Endothelial cell of umbilical vein (primary cell): ENCODE measurements at places on chromosomes 12 and 14. TPM values are rescaled to one million over a fixed set of nuclear protein-coding genes. Genes with fewer than 3 reads are reported as not detected.

ATL1 gene
- total RNA-seq: 2.8 and 5.1 TPM in 2 replicates

DNA sequence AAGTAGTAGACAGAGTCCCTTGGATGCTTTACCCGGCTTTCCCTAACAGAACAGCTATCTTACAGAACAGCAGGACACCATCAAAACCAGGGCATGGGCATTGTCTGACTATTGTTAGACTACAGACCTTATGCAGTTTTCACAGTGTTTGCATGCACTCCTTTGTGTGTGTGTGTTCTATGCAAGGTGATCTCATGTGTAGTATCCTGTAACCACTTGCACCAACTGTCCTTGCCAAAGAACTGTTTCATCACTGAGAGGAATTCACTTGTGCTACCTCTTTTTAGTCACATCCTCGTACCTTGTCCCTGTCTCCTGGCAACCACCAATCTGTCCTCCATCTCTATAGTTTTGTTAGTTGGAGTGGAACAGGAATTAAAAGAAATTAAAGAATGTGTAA is 183.6 kb upstream of the PZP start:
- no peak overlapping the region for H3K27ac ChIP-seq
- H3K36me3 ChIP-seq: no peaks in the 10 kb centered on the region
- no peak for DNase-seq
- no peak overlapping the region for H3K4me3 ChIP-seq
- no peaks in the 10 kb centered on the region for H3K4me1 ChIP-seq
- peaks cover 7% of the 10 kb centered on the region for H3K27me3 ChIP-seq

DNA sequence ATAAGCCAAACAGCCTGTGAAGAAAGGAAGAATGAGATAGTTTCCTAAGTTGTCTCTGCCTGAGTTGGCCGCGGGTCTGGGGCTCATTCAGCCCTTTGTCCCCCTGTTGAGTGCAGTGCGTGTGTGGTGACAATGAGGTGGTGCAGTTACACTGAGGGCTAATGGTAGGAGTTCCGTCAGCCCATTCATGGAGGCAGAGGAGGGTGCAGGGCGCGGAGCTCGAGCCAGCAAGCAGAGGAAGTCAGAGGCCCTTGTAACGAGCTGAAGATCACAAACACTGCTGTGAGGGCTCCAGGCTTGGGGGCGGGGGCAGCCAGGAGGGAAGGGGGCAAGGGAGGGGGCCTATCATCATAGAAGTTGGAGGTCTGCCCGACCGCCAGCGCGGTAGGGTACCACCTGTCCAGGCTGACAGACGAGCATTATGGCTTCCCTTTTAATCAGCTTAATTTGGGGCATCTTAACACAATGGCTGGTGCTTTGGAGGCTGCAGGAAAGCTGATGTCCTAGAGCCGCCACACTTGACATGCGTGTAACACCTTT is 20.5 kb downstream of the CCND2 start:
- no peaks in the 10 kb centered on the region for H3K36me3 ChIP-seq
- no peak overlapping the region for H3K27ac ChIP-seq
- H3K4me1 ChIP-seq: no peaks in the 10 kb centered on the region
- no peak overlapping the region for H3K4me3 ChIP-seq
- H3K27me3 ChIP-seq: no peaks in the 10 kb centered on the region
- no peak for DNase-seq

KCNH3 gene
- 0.13 and 0.18 TPM in 2 replicates for total RNA-seq

TAS2R43 gene
- 0.88 and 1.8 TPM in 2 replicates for total RNA-seq

OVCH1 gene
- not detected in 2 replicates for total RNA-seq

DNA sequence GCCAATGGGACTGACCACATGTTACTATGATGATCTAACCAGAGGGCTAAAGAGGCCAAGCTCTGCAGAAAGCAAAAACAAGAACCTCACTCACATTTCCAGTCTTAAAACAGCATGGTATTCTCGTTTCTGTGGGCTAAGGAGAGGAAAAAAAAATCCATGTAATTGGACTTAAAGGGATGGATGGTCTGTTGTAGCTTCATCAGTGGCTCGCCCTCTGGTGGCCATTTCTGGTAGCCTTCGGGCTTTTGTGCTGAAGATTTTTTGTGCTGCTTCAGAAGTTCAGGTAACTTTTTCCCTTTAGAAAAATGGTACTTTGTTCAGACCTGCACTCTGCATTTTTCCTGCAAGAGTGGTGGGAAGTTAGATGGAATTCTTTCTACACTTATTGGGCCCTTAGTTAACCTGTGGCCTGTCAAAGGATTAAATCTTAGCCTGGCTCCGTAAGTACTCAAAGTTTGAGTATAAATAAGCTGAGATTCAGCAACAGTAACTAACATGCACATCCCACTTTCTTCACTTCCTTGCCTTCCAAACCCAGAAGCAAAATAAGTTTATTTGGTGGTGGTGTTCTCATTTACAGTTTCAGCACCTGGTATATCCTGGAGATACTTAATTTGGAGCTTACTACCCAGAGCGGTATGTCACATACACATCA is 22.3 kb downstream of the DCAF4 start:
- H3K36me3 ChIP-seq: peaks cover under 1% of the 10 kb centered on the region
- no peak overlapping the region for H3K27ac ChIP-seq
- H3K27me3 ChIP-seq: no peaks in the 10 kb centered on the region
- H3K4me1 ChIP-seq: no peaks in the 10 kb centered on the region

GRCh38 chr14:100651999-100652508 is 64.8 kb upstream of the BEGAIN start:
- H3K27me3 ChIP-seq: peaks cover 4% of the 10 kb centered on the region
- DNase-seq: no peak
- H3K4me1 ChIP-seq: peaks cover 3% of the 10 kb centered on the region
- no peak overlapping the region for H3K4me3 ChIP-seq
- no peaks in the 10 kb centered on the region for H3K36me3 ChIP-seq

GRCh38 chr12:100359822-100360221 is 2.9 kb downstream of the SLC17A8 start:
- H3K27ac ChIP-seq: no peak overlapping the region
- H3K27me3 ChIP-seq: no peaks in the 10 kb centered on the region
- no peak for DNase-seq

FOXN4 gene
- not detected in 2 replicates for total RNA-seq

GRCh38 chr12:7917392-7918267 is 18.4 kb downstream of the SLC2A3 start:
- H3K4me3 ChIP-seq: no peak overlapping the region
- no peak for DNase-seq
- no peak overlapping the region for H3K27ac ChIP-seq
- peaks cover 6% of the 10 kb centered on the region for H3K36me3 ChIP-seq
- no peaks in the 10 kb centered on the region for H3K27me3 ChIP-seq

NUAK1 gene
- 34.2 and 38.0 TPM in 2 replicates for total RNA-seq

- no peaks in the 10 kb centered on the region for H3K27me3 ChIP-seq
- no peak overlapping the region for H3K27ac ChIP-seq
- no peak overlapping the region for H3K4me3 ChIP-seq
- no peaks in the 10 kb centered on the region for H3K36me3 ChIP-seq
Measured at GRCh38 chr12:83250866-83251265, 564.2 kb downstream of the TMTC2 start.

DNA sequence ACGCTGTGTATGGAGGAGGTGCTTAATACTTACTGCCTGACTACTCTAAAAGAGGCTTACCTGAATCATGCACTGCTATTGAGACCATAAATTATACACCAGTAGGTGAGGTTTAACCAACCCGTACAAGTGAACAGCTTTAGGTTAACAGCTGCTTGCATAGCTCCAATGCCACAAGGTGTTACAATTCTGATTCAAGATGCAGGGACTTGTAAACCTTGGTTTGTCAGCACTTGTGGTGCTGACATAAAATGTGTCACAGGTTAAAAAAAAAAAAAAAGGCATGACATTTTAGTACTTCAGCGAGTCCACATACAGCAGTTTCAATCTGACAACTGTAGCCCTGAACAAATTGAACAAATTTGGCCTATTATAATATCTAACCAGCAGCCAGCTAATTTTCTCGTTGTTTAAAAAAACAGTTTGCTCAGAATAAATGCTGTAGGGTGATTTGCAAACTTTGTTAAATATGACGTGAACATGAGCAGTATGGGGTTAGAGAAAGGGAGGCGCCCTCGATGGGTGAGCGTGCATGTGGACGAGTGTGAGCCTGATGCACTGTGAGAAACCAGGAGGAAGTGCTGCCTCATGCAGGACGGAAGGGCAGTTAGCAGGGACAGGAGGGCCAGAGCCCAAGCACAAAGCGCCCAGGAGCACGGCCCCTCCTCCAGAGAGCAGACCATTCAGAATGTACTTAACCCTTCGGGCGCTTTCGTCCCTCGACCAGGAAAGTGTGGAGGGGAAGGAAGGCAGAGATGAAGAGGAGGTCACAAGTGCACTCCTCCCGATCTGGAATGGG is 44.7 kb downstream of the TCHP start:
- H3K36me3 ChIP-seq: peaks cover 10% of the 10 kb centered on the region
- DNase-seq: peak; percentile 74
- H3K4me3 ChIP-seq: no peak overlapping the region
- H3K27me3 ChIP-seq: no peaks in the 10 kb centered on the region

GRCh38 chr14:34211732-34212131 is 250.3 kb downstream of the SPTSSA start:
- no peaks in the 10 kb centered on the region for H3K36me3 ChIP-seq
- no peaks in the 10 kb centered on the region for H3K27me3 ChIP-seq
- no peaks in the 10 kb centered on the region for H3K4me1 ChIP-seq
- H3K4me3 ChIP-seq: no peak overlapping the region

DEGS2 gene
- total RNA-seq: not detected in 2 replicates
